ENCODE measurements at places on chromosomes 16 and 17. TPM values are rescaled to one million over a fixed set of nuclear protein-coding genes. Genes with fewer than 3 reads are reported as not detected.

Gene RCVRN
- not detected for total RNA-seq

Gene KRT28
- not detected for total RNA-seq

DNA sequence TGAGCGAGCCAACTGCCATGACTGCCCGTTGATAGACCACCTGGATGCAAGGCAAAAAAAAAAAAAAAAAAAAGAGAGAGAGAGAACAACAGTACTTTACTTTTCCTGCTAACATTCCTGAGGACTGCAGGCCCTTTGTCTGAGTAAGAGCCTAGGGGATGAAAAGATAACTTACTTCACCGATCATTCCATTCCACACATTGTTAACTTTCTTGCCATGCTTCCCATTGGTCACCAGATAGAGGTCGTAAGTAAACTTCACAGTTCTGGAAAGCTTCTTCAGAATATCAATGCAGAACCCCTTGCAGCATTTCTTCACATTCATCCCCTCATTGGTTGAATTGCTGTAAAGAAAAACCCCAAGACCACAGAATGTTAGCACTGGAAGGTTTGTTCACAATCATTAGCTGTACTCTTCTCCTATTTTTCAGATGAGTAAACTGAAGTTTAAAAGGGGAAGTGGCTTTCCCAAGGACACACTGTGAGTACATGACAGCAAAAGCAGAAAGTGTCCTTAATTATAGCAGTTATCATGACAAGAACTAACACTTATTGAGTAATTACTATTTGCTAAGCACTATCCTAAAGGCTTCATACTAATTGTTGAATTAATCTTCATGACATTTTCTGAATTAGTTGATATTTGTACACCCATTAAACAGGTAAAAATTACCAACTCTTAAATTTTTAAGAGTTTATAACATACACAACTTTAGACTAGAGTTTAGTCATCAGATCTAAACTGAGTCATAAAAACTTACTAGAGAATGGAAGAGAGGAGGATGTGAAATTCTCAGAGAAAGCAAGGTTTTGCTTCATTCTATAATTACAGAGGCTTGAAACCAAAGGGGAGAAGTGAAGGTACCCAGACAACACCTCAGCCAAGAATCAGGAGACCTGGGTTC lies 341.2 kb downstream of the GRIN2A start:
- no peak for DNase-seq

DNA sequence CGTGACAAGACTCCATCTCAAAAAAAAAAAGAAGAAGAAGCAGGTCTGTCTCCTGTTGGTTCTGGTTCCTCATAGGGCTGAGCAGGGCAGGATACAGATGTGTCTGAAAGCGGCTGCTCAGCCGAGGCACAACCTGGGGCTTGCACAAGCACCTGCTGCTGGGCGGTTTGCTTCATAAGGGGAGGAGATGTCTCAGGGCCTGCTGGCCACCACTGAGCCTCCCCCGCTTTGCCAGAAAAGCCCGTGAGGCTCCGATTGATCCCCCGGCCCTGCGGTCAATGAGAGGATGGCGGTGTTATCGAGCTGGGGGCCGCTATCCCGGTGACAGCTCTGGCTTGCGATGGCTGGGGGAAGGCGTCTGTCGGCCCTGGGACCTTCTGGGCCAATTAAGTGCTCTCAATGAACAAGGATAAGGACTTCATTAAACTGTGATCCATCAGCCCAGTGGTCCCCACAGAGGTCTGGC lies 162.0 kb downstream of the SDK2 start:
- no peak for DNase-seq

All from pancreas (tissue), 10 donors.